Brain (organoid and tissue), 16 donors: ENCODE measurements at places on chromosomes 4 and X. TPM values are rescaled to one million over a fixed set of nuclear protein-coding genes. Genes with fewer than 3 reads are reported as not detected.

CSAG3 gene
- polyA plus RNA-seq = not detected

NPY1R gene
- polyA plus RNA-seq = 0.64 TPM

PABPC4L gene
- 0.07 TPM for polyA plus RNA-seq

SPACA5 gene
- polyA plus RNA-seq = not detected

POU3F4 gene
- 0.44 TPM for polyA plus RNA-seq

DCLK2 gene
- 37.4 TPM for polyA plus RNA-seq

CFAP97 gene
- 6.2 TPM for polyA plus RNA-seq

PPEF1 gene
- 0.27 TPM for polyA plus RNA-seq

USP38 gene
- 3.4 TPM for polyA plus RNA-seq

SATL1 gene
- polyA plus RNA-seq = 0.53 TPM

LONRF3 gene
- polyA plus RNA-seq = 0.20 TPM

SUPT20HL1 gene
- not detected for polyA plus RNA-seq

HSPA4L gene
- 1.6 TPM for polyA plus RNA-seq

TRAM1L1 gene
- 1.6 TPM for polyA plus RNA-seq

NHS gene
- 1.7 TPM for polyA plus RNA-seq

GAGE12F gene
- polyA plus RNA-seq = not detected

NIPAL1 gene
- 1.7 TPM for polyA plus RNA-seq

STARD8 gene
- polyA plus RNA-seq = 4.6 TPM

NEXMIF gene
- polyA plus RNA-seq = 2.8 TPM

PALLD gene
- polyA plus RNA-seq = 23.9 TPM

UCP1 gene
- polyA plus RNA-seq = not detected

ITM2A gene
- 52.8 TPM for polyA plus RNA-seq

NUDT11 gene
- polyA plus RNA-seq = 17.4 TPM

LDB2 gene
- 13.2 TPM for polyA plus RNA-seq

ZNF732 gene
- not detected for polyA plus RNA-seq

CAPN6 gene
- not detected for polyA plus RNA-seq

EFHC2 gene
- polyA plus RNA-seq = 0.29 TPM

JCHAIN gene
- not detected for polyA plus RNA-seq

FBXL5 gene
- polyA plus RNA-seq = 101 TPM

NLGN4X gene
- polyA plus RNA-seq = 17.4 TPM

RRH gene
- not detected for polyA plus RNA-seq

TBC1D19 gene
- polyA plus RNA-seq = 7.4 TPM

BMP15 gene
- polyA plus RNA-seq = not detected

SULT1E1 gene
- not detected for polyA plus RNA-seq

RIPPLY1 gene
- not detected for polyA plus RNA-seq

SYN1 gene
- 275 TPM for polyA plus RNA-seq

MAGED1 gene
- 250 TPM for polyA plus RNA-seq

HOPX gene
- 40.9 TPM for polyA plus RNA-seq

GPR50 gene
- not detected for polyA plus RNA-seq

GUCY1B1 gene
- 9.8 TPM for polyA plus RNA-seq

SHROOM4 gene
- polyA plus RNA-seq = 4.6 TPM

C4orf51 gene
- not detected for polyA plus RNA-seq

PPP3CA gene
- polyA plus RNA-seq = 28.7 TPM
